ENCODE measurements at places on chromosomes 7 and 10. TPM values are rescaled to one million over a fixed set of nuclear protein-coding genes. Genes with fewer than 3 reads are reported as not detected.

GRCh38 chr10:69883310-69884023 lies 81.8 kb downstream of the COL13A1 start:
- no peak for DNase-seq

Gene GJD4
- total RNA-seq, result not detected

DNA sequence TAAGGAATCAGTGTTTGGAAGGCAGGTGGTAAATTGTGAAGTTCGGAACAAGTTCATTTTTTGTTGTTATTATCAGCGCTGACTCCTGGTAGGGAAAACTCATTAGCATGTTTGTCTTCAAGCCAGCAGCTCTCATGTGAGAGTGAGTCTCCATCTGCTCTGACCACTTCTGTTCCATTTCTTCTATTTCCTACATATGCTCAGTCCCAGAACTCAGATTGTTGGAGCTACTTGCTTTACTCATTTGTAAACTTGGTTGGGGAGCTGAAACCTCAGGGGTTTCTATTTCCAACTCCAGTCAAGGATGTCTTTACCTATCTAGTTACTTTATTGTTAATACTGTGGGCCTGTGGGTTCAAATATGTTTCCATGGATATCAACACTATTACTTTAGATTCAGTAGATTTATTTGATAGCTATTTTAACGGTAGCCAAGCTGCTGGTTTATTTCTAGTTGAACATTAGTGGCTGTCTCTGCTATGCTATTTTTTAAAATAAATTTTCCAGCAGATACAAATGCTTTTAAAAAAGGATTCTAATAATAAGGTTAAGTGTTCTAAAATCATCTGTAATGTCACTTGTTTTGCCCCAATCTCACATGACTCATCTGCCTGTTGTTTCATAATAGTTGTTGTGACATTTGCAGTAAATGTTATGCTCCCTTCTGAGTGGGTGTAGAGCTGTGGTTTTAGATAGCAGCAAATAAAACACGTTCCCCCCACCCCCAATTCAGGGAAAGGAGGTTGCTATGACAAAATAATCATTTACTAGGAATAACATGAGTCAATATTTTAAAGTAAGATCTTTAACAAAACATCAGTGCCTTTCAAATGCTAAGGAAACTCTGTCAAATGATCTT lies 143.3 kb downstream of the HDAC9 start:
- peak; percentile 19 for DNase-seq

GRCh38 chr7:2864999-2865670 lies 21.0 kb upstream of the GNA12 start:
- peak; percentile 74 for DNase-seq

Gene SPDYE18
- not detected for total RNA-seq

DNA sequence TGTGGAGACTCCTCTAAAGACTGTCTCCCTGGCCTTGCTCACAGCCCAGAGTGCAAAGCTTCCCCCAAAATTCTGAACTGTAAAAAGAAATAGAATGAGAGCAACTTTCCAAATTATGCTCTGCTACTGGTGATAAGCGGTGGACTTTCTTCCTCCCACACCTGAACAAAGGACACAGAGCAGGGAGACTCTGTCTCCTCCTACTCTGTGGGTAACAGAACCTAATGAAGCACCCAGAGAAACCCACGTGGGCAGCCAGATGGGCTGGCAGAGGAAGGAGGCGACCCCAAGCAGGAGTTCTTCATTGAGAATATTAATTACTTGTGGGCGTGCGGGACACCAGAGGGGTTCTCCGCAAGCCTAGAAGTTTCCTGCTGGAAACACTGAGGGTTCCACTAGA lies 139.5 kb downstream of the KMT2E start:
- no peak for DNase-seq

DNA sequence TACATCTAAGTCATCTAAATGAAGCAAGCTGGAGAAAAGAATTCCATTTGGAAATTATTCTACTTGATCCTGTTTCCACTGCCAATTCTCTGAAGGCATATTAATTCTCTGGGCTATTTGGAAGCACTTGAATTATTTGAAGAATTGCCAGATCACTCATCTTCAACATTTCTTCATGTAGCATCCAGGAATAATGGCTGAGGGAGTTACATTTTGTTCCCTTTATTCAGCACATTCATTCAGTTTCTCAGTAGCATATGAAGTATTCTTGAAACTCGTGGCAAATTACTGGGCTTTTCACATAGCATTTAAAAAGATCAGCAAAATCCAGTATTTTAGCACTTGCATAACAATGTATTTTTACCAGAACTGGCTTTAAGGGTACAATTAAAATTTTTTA lies 127.1 kb upstream of the VIPR2 start:
- DNase-seq, result no peak

DNA sequence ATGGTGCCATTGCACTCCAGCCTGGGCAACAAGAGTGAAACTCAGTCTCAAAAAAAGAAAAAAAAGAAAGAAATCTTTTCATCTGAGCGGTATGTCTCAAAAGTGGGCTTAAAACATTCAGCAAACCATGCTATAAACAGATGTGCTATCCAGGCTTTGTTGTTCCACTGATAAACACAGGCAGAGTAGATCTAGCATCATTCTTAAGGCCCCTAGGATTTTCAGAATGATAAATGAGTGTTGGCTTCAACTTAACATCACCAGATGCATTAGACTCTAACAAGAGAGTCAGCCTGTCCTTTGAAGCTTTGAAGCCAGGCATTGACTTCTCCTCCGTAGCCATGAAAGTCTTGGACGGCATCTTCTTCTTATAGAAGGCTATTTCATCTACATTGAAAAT lies 23.1 kb downstream of the DYDC2 start:
- DNase-seq, result no peak

- DNase-seq, result no peak
These were observed 69.6 kb downstream of the EMX2 start for GRCh38 chr10:117612113-117612512.

Gene VAX1
- total RNA-seq, result 0.25 TPM

DNA sequence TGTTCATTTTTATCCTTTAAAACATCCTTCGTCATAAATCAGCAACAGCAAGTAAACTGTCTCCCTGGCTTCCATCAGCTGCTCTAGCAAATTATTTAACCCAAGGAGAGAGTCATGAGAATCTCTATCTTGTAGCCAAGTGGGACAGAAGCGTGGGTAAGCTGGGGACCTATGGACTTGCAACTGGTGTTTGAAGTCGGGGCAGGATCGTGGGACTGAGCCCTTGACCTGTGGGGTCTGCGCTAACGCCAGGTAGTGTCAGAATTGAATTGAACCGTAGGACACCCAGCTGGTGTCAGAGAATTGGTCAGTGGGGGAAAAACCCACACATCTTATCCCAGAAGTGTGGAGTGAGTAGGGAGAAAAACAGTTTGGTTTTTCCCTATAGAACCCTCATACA lies 13.4 kb downstream of the AIFM2 start:
- no peak for DNase-seq

Gene TRA2A
- 23.1 TPM for total RNA-seq

- no peak for DNase-seq
These were observed 108.7 kb downstream of the DIP2C start for GRCh38 chr10:580778-581177.

Gene SNX10
- total RNA-seq, result 18.3 TPM

Gene CYP3A5
- 0.74 TPM for total RNA-seq

- DNase-seq, result no peak
These were observed 214.2 kb downstream of the PLXNA4 start for GRCh38 chr7:132362059-132362458.

Gene STEAP4
- 0.10 TPM for total RNA-seq

DNA sequence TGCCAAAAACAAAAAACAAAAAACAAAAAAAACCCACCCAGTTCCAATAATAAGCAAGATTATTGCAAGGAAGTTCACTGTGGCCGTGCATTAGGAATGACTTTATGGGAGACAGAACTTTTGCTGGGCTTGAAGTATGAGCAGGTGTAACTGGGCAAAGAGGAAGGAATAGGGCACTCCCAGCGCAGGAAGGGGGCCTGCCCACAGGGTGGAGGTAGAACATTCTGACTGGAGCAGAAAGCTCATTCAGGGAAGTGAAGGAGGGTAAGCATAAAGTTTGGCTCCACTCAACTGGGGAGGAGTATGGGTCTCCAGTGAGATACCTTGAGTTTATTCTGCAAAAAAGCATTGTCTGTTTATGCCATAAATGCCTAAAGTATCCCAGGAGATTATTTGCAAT lies 42.1 kb upstream of the WIPF3 start:
- no peak for DNase-seq

DNA sequence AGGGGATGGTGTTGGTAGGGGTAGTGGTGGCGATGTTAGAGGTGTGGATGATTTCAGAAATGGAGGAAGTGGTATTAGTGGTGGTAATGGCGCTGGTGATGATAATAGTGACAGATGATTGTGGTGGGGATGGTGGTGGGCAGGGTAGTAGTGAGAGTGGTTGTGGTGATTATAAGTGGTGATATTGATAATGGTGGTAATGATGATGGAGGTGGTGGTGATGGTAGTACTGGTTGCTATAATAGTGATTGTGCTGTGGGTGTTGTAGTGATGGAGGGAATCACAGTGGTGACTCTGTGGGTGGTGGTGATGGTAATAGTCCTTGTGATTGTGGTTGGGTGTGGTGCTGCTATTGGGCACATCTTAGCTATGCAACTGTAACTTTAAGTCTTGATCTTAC lies 61.6 kb upstream of the TBX20 start:
- no peak for DNase-seq

Gene PPP1R9A
- total RNA-seq, result 3.6 TPM

All from NCI-H460 (cell line).